Dorsolateral prefrontal cortex (tissue), 122 donors: ENCODE measurements at places on chromosomes 7 and 10.
A peak's percentile ranks its signal among the peaks of the same experiment; 100 is the strongest.

DNA sequence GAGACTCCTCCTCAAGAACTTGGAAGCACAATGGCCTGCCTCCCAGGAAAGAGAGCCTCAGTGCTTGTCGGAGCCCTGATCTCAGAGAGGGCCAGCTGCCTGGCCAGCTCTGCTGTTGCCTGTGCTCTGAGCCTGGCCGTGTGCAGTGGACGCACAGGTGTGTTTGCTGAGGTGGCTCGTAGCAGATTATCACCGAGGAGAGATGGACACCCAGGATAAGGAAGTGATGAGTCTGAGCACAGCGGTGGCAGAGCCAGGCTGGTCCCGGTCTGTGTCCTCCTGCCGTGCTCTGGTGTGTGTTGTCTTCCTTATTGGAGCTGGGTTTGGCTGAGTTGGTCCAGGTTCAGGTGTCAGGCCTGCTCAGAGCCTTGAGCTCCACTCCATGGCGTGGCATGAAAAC is 208.5 kb downstream of the EBF3 start:
- DNase-seq, result peak; percentile 2

GRCh38 chr7:16397501-16398145 is 23.7 kb downstream of the CRPPA start:
- no peak for DNase-seq

DNA sequence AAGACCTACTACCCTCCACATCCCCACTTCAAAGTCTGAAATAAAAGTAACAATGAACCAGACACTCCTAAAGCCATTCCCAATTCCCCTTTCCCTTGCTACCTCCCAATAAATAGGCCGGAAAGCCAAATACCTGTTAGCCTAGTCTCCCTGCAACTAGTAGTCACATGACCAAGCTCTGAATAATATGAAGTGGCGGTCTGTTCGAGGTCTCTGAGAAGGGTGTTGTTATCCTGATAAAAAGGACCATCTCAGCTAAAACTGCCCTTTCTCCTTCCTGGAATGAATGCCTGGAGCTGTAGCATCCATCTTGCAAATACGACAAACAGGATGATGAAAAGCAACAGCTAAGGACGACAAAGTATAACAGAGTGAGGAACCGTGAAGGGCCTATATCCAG is 6.0 kb downstream of the KIF5B start:
- DNase-seq, result no peak

DNA sequence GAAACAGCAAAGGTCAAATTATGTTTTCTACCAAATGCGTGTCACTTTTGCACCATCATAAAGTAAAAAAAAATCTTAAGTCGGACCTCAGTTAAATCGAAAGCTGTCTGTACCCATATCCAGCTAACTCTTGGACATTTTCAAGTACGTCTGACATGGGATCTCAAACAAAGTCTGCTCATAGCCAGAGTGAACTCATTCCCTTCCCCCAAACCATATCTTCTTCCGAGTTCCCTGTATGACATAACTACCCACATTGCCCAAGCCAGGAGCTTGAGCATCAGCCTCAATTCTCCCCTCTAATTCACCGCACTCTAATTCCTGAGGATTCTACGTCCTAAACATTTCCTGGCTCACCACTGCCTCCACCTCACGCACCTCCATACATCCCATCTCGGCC is 44.8 kb upstream of the TARP start:
- DNase-seq, result no peak

DNA sequence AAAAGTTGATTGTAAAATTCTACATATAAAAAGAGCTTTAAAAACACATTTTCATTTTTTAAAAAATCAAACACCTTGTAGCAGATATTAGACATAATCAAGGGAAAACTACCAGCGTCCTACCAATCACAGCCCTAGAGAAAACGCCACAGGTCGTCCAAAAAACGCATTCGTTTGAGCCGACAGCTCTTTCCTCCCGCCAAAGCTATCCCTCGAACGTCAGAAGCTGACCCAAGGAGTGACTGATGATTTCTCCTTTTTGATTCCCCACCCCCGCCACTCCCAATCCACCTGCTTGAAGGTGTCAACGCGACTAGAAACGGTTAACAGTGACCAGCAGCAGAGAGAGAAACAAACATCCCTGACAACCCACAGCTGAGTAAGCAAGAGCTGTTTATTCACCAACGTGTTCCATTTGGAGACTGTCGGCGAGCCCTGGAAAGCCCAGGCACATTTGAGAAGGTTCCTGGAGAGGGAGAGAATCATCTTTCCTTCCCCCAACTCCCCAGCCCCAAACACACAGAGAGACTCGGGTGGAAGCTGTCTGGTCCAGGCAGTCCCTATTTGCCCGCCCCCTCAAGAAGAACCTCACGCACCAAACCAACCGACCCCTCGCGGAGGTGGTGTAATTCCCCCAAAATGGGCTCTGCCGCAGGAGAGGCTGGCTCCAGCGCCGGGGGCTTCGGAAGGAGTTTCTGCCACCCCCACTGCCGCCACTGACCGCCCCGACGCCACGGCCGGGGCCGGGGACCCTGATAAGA is 622 bp downstream of the CPEB3 start:
- DNase-seq, result peak; percentile 48

- DNase-seq, result no peak
These were observed 22.9 kb downstream of the PDGFA start for GRCh38 chr7:496528-497295.

- no peak for DNase-seq
These were observed 68.1 kb downstream of the RNF216 start for GRCh38 chr7:5713124-5713912.

GRCh38 chr7:83130623-83131545 is 31.8 kb downstream of the PCLO start:
- no peak for DNase-seq

DNA sequence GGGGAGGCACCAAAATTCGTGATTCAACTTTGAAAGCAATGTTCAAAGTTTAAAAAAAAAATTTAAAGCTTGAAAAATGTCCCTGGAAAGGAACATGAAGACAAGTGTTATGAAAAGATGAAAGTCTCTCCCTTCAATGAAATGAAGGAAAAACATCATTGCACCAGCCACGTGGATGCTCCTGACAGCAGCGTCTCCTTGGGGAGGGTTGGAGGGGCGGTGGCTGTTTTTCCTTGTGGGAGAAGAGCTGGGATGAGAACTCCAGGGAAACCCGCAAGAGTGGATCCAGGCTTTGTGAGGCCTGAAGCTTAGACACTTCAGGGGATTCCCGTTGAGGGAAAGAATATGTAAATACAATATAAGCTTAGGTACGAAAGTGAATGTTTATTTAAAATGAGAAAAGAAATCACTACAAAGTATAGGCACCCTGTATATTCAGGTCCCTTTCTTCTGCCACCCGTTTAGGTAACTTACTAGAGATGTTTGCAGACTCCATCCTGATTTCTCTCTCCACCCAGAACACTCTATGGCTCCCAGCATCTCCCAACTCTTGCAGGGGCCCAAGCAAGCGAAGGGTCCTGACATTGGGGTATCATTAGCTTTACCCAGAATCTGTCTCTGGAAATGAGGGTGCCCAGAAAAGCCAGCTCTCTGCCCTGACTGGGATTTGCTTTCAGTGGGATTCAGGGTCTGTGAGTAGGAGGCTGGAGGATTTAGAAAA is 63.1 kb upstream of the BAIAP2L1 start:
- peak; percentile 44 for DNase-seq

- no peak for DNase-seq
These were observed 23.1 kb upstream of the C10orf71 start for GRCh38 chr10:49275896-49276295.

GRCh38 chr10:78212060-78212785 is 178.6 kb downstream of the RPS24 start:
- DNase-seq, result no peak

- no peak for DNase-seq
These were observed 106.9 kb upstream of the GNAI1 start for GRCh38 chr7:80027611-80028173.

GRCh38 chr7:131600085-131600881 is 43.9 kb upstream of the PODXL start:
- DNase-seq, result no peak
